ENCODE measurements at places on chromosomes 2 and 18.

DNA sequence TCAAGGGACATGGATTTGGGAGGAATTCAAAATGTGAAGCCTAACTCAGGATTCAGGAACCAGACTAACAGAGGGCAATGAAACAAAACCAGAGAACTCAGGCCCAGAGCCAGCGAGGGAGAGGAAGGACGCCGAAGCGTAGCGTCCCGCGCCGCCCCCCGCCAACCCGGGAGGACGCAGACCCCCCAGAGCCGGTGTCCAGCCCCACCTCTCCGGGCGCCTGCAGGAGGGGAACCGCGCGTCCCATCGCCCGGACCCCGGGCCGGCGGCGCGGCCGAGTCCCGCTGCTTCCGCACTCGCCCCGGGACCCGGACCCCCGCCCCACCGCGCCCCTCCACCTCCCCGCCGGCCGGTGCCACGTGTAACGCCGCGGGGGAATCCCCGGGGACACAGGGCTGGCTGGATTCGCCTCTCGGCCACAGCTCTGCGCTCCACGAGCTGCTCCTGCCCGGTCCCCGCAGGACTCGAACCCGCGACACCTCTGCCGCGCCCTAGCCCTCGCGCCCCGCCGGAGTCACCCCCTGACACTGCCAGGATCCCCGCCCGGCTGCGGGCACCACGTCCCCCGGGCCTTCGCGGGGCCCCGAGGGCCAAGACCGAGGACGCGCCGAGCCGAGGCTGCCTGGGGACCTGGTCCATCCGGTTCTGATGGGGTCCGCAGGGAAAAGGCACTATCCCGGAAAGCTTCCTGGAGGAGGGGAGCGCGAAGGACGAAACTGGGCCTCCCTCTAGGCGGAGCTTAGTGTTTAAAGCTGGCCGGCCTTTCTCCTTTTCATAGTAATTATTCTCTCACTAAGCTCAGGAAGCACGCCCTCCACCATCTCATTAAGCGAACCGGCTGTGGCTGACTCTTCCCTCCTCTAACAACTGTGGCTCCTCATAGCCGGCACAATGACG, 40.4 kb upstream of the FAM124B start:
- DNase-seq, result no peak

DNA sequence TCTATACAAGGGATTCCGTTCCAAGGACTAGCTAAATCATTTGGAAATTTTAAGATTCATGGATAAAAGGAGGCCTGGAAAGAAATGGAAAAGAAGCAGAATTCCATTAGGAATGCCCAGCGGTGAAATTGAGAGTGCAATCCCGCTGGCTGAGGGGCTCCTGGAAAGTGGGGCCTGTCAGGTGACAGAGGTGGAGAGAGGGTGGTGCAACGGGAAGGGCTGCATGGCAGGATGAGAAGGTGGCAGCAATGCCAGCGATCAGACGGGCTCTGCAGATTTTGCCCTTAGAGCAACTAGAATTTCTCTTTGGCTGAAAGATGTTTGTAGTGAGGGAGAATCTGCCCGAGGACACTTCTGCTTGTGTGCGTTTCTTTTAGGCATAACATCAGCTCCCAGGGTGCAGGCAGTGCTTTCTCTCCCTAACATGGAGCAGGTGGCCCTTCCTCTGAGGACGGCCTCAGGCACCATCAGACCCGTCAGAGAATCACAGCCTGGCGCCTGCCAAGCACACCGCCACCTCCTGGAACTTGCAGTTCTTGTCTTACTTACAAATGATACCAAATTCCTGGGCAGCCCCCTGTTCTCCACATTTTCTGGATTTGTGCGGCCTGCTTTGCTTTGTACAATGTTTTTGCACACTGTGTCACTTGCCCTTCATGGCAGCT, 261.6 kb downstream of the NDUFA10 start:
- DNase-seq, result no peak

- DNase-seq, result no peak
These were observed 167.3 kb downstream of the ASXL3 start for GRCh38 chr18:33745151-33745795.

GRCh38 chr2:60875520-60875919, 5.9 kb upstream of the REL start:
- DNase-seq, result no peak

GRCh38 chr2:23826040-23826439, 100.9 kb downstream of the ATAD2B start:
- DNase-seq, result no peak

DNA sequence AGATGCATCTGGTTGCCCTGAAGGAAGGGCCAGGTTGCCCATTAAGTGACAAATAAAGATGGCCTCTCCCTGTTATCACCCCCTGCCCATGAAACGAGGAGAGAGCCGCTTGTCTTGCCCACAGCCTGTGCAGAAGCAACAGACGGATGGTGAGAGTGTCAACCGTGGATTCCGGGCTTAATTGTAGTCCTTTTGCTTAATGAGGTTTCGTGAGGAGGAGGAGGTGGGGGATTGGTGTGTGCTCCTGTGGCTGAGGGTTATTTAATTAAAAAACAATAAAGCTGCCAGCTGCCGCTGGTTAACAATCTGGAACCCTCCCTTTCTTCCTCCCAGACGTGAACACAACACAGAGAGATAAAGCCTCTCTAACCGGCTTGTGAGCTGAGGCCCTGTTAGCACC, 188.0 kb upstream of the PARD3B start:
- no peak for DNase-seq

GRCh38 chr2:196840171-196840570, 31.0 kb upstream of the C2orf66 start:
- DNase-seq, result no peak

DNA sequence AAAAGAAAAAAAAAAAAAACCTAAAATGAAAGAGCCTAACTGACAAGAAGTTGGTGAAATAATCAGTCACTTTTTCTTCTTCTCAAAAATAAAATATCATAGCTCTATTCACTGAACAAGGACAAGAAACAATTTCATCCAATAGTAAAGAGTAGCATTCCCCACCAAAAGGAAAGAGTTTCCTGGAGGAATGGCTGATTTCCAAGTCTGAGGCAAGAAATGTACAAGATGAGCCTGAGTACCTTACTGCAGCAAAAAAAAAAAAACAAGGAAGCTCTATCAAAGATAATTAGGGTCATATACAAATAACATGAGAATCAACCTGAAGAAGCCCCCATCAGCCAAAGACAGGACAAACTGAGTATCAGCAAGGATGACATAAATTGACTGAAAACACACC, 11.5 kb downstream of the ROCK1 start:
- DNase-seq, result no peak

Data from C1 segment of cervical spinal cord (tissue), 14 donors.